Activated naive CD8-positive, alpha-beta T cell treated with anti-CD3 and anti-CD28 coated beads, Interleukin-2, amount 10 ng/mL, durations not matched to agents 7 days and 5 days (primary cell): ENCODE measurements at places on chromosomes 5 and 9. TPM values are rescaled to one million over a fixed set of nuclear protein-coding genes. Genes with fewer than 3 reads are reported as not detected.
A peak's percentile ranks its signal among the peaks of the same experiment; 100 is the strongest.

DNA sequence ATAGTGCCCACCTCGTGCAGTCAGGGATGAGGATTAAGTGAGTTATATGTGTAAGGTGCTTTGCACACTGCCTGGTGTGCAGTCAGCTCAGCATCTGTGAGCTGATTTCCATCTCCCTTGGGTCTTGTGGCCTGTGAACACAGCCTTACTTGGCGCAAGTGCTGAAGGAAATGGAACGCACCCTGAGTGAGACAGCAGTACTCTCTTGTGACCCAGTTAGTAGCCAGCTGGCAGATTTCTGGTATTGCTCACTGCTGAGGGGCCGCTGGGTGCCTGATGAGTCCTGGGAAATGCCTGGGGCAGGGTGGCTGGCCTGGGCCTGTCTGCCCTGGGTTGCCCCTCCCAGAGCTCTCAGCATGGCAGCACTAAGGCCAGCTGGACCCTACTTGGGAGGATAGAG, 90.9 kb upstream of the BOD1 start:
- no peak overlapping the region for H3K4me3 ChIP-seq
- no peak overlapping the region for H3K27ac ChIP-seq
- peaks cover 1% of the 10 kb centered on the region for H3K4me1 ChIP-seq
- no peak for DNase-seq

GRCh38 chr9:117081641-117082317, 333.1 kb downstream of the ASTN2 start:
- H3K27ac ChIP-seq, result no peak overlapping the region
- H3K27me3 ChIP-seq, result no peaks in the 10 kb centered on the region
- H3K36me3 ChIP-seq, result no peaks in the 10 kb centered on the region
- no peaks in the 10 kb centered on the region for H3K4me1 ChIP-seq

DNA sequence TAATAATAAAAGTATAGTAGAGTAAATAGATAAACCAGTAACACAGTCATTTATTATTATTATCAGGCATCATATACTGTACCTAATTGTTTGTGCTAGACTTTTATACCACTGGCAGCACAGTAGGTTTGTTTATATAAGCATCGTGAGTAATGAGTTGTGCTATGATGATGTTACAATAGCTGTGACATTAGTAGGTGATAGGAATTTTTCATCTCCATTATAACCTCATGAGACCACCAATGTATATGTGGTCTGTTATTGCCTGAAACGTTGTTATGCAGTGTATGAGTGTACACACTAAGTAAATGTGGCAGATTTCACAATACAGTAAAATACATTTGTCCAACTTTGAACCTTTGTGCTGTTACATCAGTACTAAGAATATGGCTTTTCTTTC, 72.7 kb upstream of the SPATA31D4 start:
- no peaks in the 10 kb centered on the region for H3K27me3 ChIP-seq
- H3K4me3 ChIP-seq, result no peak overlapping the region
- no peaks in the 10 kb centered on the region for H3K36me3 ChIP-seq
- H3K27ac ChIP-seq, result no peak overlapping the region
- H3K4me1 ChIP-seq, result no peaks in the 10 kb centered on the region

ENTPD8 gene
- not detected for total RNA-seq

DNA sequence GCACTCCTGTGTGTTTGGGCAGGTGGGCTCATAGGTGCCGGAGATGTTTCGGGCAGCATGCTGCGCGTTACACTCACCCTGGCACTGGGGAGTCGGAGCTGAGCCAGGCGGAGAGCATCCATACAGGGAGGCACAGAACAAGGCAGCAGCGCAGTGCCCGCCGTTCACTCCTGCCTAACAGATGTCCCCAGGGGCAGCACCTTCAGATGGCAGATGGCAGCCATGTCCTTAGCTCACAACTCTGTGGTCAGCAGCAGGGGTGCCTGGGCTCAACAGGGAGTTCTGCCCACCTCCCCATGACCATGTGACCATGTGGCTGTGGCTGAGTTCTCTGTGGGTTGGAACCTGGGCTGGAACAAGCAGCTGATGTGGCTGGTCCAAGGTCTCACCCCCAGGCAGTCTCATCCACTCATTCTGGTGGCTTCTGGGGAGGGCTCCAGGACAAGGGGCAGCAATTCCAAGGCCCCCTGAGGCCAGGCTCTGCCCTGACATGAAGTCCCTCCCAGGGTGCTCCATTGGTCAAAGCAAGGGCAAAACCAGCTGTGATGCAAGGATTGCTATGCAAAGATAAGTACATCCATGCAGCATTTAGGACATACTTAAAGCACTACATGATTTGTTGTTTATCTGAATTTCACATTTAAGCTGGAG, 64.2 kb downstream of the MRPL36 start:
- peaks cover 16% of the 10 kb centered on the region for H3K27me3 ChIP-seq
- no peaks in the 10 kb centered on the region for H3K4me1 ChIP-seq
- H3K4me3 ChIP-seq, result no peak overlapping the region
- H3K36me3 ChIP-seq, result no peaks in the 10 kb centered on the region

GRCh38 chr5:134411228-134411545, 494 bp downstream of the CDKN2AIPNL start:
- H3K4me1 ChIP-seq, result peaks cover 26% of the 10 kb centered on the region
- peak overlapping the region; percentile 93 for H3K4me3 ChIP-seq
- DNase-seq, result no peak
- peak overlapping the region; percentile 88 for H3K27ac ChIP-seq
- peaks cover 4% of the 10 kb centered on the region for H3K36me3 ChIP-seq
- no peaks in the 10 kb centered on the region for H3K27me3 ChIP-seq

- no peak overlapping the region for H3K27ac ChIP-seq
- DNase-seq, result no peak
- H3K36me3 ChIP-seq, result no peaks in the 10 kb centered on the region
- peaks cover 9% of the 10 kb centered on the region for H3K4me1 ChIP-seq
Observed at GRCh38 chr5:79020861-79021561, 35.9 kb upstream of the ARSB start.

DNA sequence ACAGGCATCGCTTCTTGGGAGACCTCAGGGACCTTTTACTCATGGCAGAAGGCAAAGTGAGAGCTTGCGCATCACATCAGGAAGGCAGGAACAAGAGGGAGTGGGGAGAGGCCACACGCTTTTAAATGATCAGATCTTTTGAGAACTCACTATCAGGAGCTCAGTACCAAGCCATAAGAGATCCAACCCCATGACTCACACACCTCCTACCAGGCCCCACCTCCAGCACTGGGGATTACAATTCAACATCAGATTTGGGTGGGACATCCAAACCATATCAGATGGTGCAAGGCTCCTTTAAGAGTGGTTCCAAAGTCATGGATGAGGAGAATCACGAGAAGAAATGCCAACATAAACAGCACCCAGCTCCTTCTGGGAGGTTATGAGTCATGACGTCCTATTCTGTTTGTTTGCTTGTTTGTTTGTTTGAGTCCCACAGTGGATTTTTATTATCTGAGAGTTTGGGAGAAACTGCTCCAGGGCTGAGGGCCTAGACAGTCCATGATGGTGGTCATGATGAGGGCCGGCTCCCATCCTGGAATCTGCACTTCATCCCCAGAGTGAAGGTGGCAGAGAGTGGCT, 453.5 kb downstream of the GADD45G start:
- H3K4me1 ChIP-seq, result no peaks in the 10 kb centered on the region
- no peak overlapping the region for H3K27ac ChIP-seq
- DNase-seq, result no peak
- H3K27me3 ChIP-seq, result peaks cover 27% of the 10 kb centered on the region
- no peak overlapping the region for H3K4me3 ChIP-seq

- DNase-seq, result no peak
- no peaks in the 10 kb centered on the region for H3K36me3 ChIP-seq
- no peak overlapping the region for H3K27ac ChIP-seq
- no peaks in the 10 kb centered on the region for H3K27me3 ChIP-seq
- no peak overlapping the region for H3K4me3 ChIP-seq
- no peaks in the 10 kb centered on the region for H3K4me1 ChIP-seq
Observed at GRCh38 chr9:106404137-106404536, 458.8 kb upstream of the ZNF462 start.

GRCh38 chr9:35414889-35415288, 75.0 kb upstream of the RUSC2 start:
- H3K4me1 ChIP-seq, result no peaks in the 10 kb centered on the region
- H3K27me3 ChIP-seq, result peaks cover 22% of the 10 kb centered on the region
- DNase-seq, result no peak
- no peak overlapping the region for H3K27ac ChIP-seq

GRCh38 chr9:114016101-114016500, 62.0 kb downstream of the AMBP start:
- H3K4me1 ChIP-seq, result no peaks in the 10 kb centered on the region

DNA sequence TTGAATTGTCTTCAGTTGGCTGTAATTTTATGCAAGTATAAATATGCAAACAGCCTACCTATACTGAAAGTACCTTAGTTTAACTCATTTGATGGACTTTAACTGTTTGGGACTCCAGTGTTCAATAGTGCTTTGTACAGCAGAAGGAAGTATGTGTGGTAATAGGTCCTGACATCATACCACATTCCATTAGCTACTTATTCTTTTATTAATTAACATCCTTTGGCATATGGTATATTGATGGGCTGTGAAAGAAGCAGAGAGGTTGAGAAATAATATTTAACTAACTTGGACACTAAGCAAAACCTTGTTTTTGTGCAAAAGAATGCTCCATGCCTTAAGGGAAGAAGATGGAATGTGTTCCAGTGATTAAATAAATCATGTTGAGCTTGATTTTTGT, 97.6 kb upstream of the SEMA6A start:
- H3K27me3 ChIP-seq, result no peaks in the 10 kb centered on the region
- H3K4me1 ChIP-seq, result no peaks in the 10 kb centered on the region
- DNase-seq, result no peak
- no peak overlapping the region for H3K4me3 ChIP-seq

- H3K4me3 ChIP-seq, result no peak overlapping the region
- H3K27ac ChIP-seq, result no peak overlapping the region
- DNase-seq, result no peak
- peaks cover 9% of the 10 kb centered on the region for H3K27me3 ChIP-seq
- peaks cover 2% of the 10 kb centered on the region for H3K4me1 ChIP-seq
Observed at GRCh38 chr9:4780651-4781050, 12.1 kb upstream of the RCL1 start.

DNA sequence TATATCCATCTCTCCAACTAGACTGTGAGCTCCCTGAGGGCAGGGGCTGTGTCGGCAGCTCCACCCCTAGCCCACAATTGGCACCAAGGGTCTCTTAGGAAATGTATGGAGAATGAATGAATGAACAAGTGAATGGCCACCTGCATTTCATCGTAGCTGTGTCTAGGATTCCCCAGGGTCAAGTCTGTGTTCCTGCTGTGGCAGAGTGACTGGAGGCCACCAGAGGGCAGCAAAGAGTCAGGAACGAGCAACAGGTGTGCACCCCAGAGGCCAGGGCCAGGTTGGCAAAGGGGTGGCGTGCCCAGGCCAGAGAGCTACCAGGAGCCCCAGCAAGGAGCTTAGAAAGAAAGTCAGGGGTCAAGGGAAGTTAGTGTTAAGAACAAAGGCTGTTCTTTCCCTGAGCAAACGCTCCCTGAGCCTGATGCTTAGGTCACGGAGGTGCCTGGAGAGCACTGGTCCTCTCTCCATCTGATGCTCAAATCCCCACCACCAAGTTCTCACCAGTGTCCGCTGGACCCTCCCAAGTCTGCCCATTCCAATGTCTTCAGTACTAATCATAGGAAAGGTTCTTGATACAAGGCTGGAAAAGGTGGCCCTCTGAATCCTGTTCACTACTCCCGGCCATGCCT, 160.7 kb downstream of the PAX5 start:
- H3K27ac ChIP-seq, result no peak overlapping the region
- H3K4me3 ChIP-seq, result no peak overlapping the region
- DNase-seq, result peak; percentile 69
- H3K36me3 ChIP-seq, result no peaks in the 10 kb centered on the region
- H3K4me1 ChIP-seq, result peaks cover 2% of the 10 kb centered on the region

DNA sequence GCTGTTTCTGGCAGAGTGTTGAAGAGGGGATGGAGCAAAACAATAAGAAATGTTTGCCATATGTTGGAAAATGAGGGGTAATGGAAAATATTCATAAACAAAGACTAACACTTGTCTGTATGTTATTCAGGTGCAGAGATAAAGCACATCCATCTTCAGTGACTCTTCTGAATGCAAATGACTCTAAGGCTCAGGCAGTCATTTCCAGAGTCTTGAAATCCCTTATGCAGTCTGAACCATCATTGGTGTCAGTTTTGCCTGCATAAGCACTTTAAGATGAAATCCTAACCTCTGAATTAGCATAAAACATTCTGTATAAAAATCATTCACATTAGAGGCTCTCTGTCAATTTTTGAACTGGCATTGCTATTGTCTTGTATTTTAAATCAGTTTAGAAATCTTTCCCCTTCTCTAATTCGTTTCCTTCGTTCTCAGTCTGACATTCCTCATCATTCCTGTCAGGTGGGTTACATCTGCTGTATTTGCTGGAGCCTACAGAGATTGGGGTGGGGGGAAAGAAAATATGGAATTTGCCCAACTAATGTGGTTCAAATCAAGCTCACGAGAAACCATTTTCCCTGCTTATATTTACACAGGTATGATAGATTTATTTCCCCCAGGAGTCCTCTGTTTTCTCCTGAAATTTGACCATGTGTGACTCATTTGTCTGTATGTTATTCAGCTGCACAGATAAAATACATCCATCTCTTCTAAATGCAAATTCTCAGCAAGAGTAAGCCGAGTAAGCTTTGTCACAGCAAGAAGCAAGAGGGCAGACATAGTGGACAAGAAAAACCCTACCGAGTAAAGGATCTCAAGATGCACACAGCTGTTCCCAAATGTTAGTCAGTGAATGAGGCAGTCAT, 31.6 kb downstream of the ENC1 start:
- no peak for DNase-seq
- no peak overlapping the region for H3K4me3 ChIP-seq
- no peak overlapping the region for H3K27ac ChIP-seq
- H3K36me3 ChIP-seq, result no peaks in the 10 kb centered on the region
- peaks cover 10% of the 10 kb centered on the region for H3K27me3 ChIP-seq

GRCh38 chr5:14332038-14332631, 189.0 kb downstream of the TRIO start:
- peaks cover 9% of the 10 kb centered on the region for H3K27me3 ChIP-seq
- no peaks in the 10 kb centered on the region for H3K36me3 ChIP-seq
- peak overlapping the region; percentile 57 for H3K4me3 ChIP-seq
- DNase-seq, result no peak

GRCh38 chr9:101579711-101580545, 14.8 kb downstream of the PPP3R2 start:
- no peak overlapping the region for H3K4me3 ChIP-seq
- peaks cover 2% of the 10 kb centered on the region for H3K36me3 ChIP-seq
- H3K27ac ChIP-seq, result no peak overlapping the region
- DNase-seq, result no peak
- no peaks in the 10 kb centered on the region for H3K27me3 ChIP-seq
- no peaks in the 10 kb centered on the region for H3K4me1 ChIP-seq

DNA sequence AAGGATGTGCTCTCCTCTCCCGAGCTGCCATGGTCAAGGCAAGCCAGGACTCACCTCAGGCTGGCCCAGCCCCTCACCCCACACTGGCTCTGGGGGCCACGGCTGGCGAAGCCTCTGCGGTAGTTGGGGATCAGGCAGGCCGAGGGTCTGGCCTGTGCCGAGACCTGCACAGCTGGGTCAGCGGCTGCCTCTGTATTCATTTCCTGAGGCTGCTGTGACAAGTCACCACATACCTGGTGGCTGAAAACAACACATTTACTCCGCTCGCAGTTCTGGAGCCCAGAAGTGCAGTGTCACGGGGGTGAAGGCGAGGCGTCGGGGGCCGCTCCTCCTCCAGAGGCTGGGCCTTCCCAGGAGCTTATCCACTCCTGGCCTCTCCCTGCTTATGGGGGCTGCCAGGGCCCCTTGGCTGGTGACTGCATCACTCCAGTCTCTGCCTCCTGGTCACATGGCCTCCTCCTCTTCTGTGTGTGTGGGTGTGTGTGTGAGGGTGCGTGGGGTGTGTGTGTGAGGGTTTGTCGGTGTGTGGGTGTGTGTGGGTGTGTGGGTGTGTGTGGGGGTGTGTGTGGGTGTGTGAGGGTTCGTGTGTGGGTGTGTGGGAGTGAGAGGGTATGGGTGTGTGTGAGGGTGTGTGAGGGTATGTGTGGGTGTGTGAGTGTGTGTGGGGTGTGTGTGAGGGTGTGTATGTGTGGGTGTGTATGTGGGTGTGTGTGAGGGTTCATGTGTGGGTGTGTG, 3.2 kb upstream of the SCGB3A1 start:
- no peak overlapping the region for H3K4me3 ChIP-seq
- peaks cover 22% of the 10 kb centered on the region for H3K27me3 ChIP-seq
- H3K27ac ChIP-seq, result no peak overlapping the region
- no peak for DNase-seq
